SW 1271 (cell line): ENCODE measurements at places on chromosomes 11 and 22.
A peak's percentile ranks its signal among the peaks of the same experiment; 100 is the strongest.

GRCh38 chr11:66045177-66045639 lies 3.8 kb downstream of the GAL3ST3 start:
- DNase-seq, result peak; percentile 31

- no peak for DNase-seq
These were observed 52.4 kb downstream of the OTOG start for GRCh38 chr11:17599460-17599925.

DNA sequence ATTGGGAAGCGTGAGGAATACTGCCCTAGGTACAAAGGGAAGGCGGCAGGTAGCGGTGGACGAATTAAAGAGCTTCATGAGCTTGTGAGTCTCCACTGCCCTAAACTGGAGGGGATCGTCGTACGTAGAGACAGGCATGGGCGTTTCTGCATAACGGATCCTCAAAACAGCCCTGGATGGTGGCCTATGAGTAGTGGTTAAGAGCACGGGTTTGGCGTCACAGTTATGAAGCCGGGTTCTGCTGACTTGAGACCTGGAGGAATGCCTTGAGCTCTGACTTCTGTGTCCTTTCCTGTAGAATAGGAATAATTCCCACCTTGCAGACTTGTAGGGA lies 335 bp downstream of the TMEM138 start:
- peak; percentile 58 for DNase-seq

GRCh38 chr11:44707094-44707493 lies 19.7 kb upstream of the TSPAN18 start:
- no peak for DNase-seq

GRCh38 chr22:41620589-41621098 lies at the start of gene DESI1:
TSS of gene DESI1 (minus strand) at chr22:41621043. CDS start at chr22:41620839, 204 bp downstream.
- DNase-seq, result no peak

DNA sequence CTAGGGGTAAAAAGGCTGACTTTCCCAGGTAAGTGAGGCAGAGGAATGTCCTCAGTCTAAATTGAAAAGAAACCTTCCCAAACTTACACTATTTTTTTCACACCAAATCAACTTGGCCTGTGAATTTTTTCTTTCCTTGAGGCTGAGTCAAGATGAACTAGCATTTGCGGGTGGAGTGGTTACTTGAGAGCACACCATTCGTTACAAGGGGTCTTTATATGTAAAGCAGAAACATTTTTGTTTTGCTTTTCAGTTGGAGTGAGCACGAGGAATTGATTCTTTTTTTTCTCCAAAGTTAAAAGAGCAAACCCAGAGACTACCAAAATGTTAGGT lies 36.4 kb downstream of the MAML2 start:
- DNase-seq, result no peak

- no peak for DNase-seq
These were observed 595 bp downstream of the TRIM66 start for GRCh38 chr11:8681837-8682302.

DNA sequence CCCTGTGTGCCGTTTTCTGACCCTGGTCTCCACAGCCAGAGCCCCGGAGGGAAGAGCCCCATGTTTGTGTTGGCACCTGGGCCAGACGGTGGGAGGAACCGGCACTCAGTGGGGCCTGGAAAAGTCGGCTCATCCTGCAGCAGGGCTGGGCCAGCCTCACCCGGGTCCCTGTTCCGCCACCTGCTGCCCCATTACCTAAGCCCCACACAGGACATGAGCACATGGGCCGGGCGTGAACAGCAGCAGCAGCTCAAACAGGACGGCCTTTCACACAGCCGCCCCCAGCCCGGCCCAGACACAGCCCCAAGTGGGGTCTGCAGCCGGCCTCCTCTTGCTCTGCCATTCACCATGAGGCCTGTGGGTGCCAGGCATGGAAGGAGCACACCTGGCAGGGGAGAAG lies 302.4 kb downstream of the MN1 start:
- no peak for DNase-seq

- DNase-seq, result peak; percentile 34
These were observed 27.8 kb upstream of the ZNRF3 start for GRCh38 chr22:28855355-28856094.

- DNase-seq, result no peak
These were observed 108.9 kb upstream of the FGF3 start for GRCh38 chr11:69928121-69928520.

GRCh38 chr11:14636119-14636518 lies 7.5 kb upstream of the PDE3B start:
- DNase-seq, result no peak

DNA sequence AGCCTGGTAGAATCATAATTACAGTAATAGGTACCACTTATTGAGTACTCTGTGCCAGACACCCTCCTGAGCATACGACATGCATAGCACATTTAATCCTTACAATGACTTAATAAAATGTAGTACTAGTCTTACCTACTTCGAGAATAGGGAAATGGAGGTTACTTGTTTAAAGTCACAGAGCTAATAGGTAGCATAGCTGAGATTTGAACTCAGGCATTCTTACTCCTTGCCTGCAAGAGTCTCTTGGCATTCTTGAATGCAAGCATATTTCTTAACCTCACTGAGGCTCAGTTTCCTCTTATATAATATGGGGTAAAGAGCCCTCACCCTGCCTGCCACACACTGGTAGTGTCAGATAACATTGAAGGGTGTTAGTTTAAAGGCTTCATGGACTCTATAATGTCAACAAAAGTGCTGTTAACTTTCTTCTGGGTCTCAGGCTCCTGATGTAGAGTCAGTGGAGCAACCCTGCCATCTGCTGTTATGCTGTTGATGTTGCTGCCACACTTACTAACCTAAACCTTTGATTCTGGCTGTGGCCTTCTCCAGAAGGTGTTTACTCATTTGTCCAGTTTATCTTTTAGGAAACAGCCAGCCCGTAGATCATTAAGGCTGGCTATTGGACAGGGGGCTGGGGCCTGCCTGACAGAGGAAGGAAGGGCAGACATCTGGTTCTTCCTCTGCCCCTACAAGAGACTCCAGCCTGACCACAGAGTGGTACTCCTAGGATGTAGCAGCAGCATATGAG lies 18.9 kb downstream of the LIMK2 start:
- DNase-seq, result no peak

DNA sequence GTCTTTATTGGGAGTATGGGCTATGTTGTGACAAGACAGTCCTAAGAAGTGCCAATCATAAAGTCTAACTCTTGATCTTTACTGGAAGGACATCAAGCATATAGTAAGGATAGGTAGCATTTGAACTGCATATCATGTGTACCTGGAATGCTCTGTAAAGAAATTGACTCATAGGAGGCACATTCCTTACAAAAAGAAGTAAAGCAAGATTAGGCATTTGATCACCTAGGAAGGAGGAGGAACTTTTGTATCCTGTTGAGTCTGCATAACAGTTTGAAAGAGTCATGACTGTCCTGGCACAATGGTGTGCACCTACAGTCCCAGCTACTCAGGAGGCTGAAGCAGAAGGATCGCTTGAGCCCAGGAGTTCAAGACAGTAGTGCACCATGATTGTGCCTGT lies 42.2 kb upstream of the DNAJB7 start:
- DNase-seq, result no peak

DNA sequence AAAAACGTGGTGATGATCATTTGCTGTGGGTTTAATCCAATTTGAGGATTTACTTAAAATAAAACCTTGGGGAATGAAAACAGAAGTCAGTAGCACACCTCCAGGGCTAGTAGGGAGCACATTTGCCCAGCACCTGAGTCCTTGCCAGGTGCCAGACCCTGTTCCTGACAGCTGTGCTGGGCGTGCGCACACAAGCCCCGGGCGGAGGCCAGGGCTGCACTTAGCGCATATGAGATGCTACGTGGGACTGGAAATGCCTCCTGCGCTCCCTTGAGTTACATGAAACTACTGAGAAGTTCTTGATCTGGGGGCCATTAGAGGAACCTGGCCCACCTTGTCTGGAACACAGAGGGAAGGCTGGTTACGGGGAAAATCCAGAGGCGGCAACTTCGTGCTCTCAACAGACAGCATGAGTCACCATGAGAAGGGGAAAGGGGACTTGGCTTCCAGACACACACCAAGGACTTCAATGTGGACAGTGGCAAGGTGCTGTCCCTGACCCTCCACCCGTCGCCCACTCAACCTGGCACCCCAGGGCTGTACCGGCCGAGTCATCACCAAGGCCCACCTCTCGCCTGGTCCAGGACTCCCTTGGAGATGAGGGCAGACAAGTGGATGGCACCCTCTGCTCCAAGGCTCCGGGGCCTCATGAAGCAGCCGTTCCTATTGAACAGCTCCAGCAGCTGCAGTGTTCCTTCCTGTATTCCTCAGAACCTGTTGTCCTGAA lies 1468.6 kb downstream of the BRD1 start:
- DNase-seq, result no peak

- DNase-seq, result peak; percentile 70
These were observed 5.0 kb upstream of the PICK1 start for GRCh38 chr22:38051900-38052862.

DNA sequence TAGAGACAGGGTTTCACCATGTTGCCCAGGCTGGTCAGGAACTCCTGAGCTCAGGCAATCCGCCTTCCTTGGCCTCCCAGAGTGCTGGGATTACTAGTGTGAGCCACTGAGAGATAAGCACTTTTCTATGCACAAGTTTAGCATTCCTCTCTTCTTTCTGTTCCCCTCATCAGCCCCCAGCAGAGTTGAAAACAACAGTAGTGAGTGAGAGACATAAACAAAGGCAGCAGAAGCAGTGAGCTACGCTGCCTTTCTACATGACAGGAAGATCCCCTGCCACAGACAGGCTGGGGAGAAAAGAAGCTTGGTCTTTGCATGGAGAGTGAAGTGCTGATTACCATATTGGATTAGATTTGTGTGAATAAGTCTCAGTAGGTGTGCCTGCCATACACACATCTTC lies 392.0 kb upstream of the KIRREL3 start:
- no peak for DNase-seq

GRCh38 chr11:89184021-89184420 lies 6.3 kb downstream of the TYR start:
- DNase-seq, result no peak

DNA sequence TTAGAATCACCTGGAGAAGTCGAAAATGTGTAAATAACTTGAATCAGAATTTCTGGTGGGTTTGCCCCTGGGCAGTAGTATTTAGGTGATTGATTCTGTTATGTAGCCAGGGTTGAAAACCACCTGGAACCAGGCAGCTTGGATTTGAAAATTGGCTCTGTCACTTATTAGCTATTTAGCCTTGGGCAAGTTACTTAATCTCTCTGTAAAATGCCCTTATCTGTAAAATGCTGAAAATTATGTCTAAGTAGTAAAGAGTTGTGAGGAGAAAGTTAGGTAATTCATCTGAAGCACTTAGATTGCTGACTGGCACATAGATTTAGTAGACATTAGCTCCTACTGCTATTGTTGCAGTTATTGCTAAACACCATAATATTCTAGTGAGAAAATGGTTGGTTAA lies 49.3 kb downstream of the PPME1 start:
- DNase-seq, result no peak

GRCh38 chr11:67539550-67539949 lies 16.3 kb upstream of the CABP2 start:
- DNase-seq, result no peak

DNA sequence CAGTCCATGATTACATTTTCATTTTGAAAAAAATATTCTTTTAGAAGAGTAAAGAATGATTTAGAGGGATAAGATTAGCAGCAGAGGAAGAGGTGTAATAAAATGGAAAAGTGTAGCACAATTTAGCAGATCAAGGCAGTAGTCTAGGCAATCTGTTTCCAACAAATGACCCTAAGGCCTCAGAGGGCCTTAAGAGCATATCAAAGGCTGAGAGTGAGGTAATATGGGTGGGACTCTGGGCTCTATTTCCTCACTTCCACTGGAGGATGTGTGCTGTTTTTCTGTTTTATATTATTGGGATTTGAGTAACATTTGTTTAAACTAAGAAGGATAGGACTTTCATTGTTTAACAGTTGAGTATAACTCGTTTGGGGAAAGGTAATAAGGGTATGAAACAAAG lies 28.8 kb downstream of the CCDC81 start:
- DNase-seq, result no peak

- no peak for DNase-seq
These were observed 107.9 kb upstream of the BID start for GRCh38 chr22:17882162-17882561.

DNA sequence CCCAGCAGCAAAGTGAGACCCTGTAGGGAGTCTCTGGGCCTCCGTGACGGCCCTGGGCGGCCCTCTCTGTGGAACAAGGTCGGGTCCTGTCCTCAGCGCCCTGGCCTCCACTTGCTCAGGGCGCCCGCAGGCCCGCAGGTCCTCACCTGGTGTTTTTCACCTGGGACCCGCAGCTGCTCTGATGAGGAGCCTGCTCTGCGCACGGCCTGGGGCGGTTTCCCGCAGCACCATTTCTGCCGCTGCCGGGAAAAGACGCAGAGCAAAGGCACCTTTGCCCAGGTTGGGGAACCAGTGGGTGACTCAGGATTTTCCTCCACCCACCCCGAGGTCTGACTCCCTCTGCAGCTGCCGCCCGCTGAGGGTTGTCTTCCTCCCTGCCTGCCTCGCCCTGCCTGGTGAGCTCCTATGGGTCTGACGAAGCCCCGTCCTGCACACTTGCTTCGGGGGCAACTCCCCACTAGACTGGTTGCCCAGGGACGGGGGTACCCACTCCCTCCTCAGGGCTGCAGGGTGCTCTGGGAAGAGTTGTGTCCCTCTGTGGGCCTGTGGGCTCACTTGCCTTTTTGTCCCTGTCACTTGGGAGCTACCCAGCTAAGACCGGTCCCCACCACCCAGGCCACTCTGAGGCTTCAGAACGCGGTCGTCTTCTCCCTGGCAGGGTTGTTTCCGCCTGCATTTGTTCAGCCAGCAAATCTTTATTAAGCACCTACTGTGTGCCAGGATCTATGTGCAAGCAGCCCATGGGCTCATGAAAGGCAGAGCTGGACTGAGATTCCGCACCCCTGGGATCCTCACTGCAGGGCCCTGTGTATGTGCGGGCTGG lies 89.5 kb downstream of the KCNQ1 start:
- no peak for DNase-seq

- DNase-seq, result no peak
These were observed 526 bp downstream of the TPST2 start for GRCh38 chr22:26589367-26589844.

- no peak for DNase-seq
These were observed 148.6 kb downstream of the NXPE2 start for GRCh38 chr11:114826910-114827442.

GRCh38 chr11:69541501-69542313 lies 60.2 kb downstream of the LINC01488 start:
- DNase-seq, result no peak

DNA sequence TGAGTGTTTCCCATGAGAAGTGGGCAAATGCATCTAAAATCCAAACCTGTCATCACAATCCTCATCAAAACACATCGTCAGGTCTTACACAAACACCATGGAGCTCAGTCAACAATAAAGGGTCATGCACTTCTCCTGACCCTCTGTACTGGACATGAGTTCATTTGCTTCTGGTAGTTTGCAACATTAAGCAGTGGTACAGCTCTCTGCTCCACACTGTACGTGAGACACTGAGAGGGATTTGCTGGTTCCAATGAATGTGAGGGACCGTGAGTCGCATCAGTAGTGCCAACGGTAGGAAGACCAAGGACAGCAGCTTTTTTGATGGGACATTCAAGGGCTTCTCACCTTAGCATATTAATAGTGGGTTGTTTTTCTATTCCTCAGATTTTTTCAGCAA lies 752.3 kb downstream of the OPCML start:
- no peak for DNase-seq
